ENCODE measurements at places on chromosomes 11 and 22.
A peak's percentile ranks its signal among the peaks of the same experiment; 100 is the strongest.

DNA sequence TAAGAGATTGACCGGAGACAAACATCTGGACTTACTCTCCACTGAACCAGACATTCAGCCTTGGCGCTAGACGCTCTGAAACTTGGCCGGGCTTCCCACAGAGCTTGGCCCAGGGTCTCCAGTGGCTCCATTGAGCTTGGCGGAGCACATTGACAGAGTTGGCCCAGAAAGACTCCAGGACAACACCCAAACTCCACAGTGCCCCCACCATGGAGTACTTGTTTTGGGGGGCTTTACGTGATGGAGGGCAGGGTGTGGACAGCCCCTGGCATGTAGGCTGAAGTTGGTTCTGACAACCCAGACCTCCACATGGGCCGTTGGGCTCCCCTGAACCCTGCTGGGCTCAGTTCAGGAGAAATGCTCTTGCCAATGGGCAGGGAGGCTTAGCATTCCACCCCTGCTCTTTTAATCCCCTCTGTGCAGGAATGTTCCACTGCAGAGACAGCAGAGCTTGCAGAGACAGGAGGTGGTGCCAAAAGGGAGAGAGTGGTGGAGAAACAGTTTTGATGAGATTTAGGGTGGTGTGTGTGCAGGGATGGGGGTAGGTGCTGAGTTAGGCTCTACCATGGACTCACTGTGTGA lies 102.4 kb upstream of the TIMP3 start:
- no peak for DNase-seq

DNA sequence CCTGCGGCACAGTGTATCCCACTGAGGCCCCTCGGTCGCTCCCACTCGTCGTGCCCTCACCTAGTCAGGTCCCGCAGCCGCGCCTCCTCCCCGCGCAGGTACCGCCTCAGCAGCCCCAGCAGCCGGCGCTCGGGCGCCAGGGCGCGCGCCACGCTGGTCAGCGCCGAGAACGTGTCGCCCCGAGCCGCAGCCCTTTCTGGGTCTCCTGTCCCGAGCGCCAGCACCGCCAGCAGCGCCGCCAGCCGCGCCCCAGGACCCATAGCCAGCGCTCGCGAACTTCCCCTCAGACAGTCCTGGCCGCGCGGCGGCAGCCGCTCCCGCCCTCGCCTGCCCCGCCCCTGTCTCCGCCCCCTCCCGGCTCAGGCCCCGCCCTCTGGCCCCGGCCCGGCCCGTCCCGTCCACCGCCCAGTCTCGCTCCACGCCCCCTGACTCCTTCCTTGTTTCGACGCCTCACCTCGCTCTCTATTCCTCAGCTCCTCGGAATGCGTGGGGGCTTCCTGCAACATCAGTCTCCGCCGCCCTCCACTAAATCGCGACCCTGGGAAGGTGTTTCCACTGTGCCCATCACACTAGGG lies at the start of gene P4HA3:
Gene P4HA3, minus strand, starts transcription at position 289 of the 575 bp plus-strand sequence. Its CDS starts 29 bp downstream, at position 260.
- DNase-seq, result peak; percentile 6

DNA sequence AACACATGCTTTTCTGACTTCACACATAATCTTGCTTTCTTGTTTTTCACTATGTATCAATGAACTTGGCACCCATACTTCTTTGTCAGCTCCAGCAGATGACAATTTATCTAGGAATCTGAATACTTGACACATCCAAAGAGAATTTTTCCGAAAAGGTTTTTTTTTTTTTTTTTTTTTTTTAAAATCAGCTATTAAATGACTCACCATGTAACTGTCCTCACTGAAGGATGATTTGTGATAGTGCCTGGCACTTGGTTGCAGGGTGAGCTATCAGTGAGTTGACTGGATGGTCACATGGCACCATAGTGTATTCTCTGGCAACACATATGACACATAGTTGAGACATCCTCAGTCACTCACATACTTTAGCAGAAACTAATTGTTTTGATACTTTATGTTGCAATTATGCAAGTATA lies 133.4 kb upstream of the E2F8 start:
- no peak for DNase-seq

DNA sequence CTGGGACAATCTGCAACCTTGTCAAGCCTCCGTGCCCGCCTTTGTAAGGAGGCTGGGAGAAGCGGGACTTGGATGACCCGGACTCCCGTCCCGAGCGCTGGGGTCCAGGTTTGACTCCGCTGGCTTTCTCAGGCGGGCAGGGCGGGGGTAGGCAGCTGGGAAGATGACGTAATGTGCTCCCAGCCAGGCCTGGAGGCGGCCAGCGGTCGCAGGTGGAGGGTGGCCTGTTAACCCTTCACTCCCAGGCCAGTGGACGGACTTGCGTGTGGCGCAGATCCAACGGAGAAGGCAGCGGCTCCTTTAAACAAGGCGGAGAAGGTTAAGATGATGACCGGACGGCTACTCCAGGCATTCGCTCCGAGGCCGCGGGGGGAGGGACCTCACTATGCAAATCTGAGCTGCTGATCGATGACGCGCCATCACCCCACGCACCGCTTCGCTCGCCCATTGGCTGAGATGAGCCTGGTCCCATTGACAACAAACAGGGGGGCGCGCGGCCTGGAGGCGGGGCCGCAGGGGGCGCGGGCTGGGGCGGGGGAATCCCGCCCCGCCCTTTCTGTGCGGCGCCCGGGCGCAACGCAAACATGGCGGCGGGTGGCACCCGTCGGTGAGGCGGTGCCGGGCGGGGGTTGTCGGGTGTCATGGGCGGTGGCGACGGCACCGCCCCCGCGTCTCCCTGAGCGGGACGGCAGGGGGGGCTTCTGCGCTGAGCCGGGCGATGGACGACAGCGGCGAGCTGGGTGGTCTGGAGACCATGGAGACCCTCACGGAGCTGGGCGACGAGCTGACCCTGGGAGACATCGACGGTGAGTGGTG lies at the start of gene SREBF2:
Gene SREBF2, plus strand, starts transcription at position 553 of the 816 bp plus-strand sequence. Its CDS starts 166 bp downstream, at position 719.
- DNase-seq, result peak; percentile 100

GRCh38 chr22:28034760-28035401 lies 115.8 kb upstream of the PITPNB start:
- DNase-seq, result no peak

DNA sequence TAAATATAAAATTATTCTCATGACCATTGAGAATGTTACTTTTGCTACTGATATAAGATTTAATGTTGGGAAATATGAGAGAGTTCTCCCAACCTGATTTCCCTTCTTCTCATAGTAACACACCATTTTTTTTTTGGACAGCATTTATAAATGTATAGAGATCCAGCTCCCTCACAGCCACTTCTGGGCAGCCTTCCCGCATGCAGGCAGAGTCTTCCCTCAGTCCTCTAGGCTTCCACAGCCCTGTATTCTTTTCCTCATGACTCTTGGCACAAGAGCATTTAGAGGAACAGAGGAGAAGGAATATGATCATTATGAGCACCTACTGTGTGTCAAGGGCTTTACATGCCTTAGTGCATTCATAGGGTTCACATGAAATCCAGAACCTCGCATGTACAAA lies 9.0 kb downstream of the DTX4 start:
- no peak for DNase-seq

GRCh38 chr22:24200619-24201212 lies 19.4 kb downstream of the SUSD2 start:
- no peak for DNase-seq

DNA sequence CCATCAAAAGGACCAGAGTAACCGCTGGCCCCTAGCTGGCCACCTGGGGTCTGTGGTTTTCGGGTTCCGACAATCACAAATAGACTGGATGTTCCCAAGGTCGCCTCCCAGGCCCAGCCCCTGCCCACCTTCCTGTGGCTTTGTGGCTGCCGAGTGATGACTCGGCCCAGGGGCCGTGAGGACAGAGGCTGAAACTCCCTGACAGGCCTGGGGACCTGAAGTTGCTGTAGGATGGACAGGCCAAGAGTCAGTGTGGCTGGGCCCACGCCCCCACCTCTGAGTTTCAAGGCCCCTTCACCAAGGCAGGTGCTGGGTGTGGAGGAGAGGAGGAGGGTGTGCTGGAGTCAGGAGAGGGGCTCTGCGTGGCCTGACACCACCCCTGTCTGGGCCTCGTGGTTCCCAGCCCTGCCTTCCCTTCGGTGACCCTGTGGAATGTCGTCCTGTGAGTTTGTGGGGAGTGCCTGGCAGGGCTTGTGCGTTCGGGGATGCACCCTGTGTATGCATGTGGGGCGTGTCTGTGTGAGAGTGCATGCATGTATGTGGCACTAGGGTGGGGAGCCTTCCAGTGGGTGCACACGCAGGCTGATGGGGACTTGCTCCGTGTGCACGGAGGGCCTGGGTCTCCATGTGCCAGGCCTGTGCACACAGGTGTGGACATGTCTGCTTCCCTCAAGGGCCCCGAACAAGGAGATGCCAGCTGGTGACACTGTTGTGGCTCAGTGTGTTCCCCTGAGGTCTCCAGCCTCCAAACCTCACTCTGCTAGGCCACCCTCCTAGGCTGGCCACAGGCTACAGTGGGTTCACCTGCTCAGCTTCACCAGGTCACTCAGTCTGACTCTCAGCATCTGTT lies 8.4 kb upstream of the MGAT3 start:
- DNase-seq, result no peak

DNA sequence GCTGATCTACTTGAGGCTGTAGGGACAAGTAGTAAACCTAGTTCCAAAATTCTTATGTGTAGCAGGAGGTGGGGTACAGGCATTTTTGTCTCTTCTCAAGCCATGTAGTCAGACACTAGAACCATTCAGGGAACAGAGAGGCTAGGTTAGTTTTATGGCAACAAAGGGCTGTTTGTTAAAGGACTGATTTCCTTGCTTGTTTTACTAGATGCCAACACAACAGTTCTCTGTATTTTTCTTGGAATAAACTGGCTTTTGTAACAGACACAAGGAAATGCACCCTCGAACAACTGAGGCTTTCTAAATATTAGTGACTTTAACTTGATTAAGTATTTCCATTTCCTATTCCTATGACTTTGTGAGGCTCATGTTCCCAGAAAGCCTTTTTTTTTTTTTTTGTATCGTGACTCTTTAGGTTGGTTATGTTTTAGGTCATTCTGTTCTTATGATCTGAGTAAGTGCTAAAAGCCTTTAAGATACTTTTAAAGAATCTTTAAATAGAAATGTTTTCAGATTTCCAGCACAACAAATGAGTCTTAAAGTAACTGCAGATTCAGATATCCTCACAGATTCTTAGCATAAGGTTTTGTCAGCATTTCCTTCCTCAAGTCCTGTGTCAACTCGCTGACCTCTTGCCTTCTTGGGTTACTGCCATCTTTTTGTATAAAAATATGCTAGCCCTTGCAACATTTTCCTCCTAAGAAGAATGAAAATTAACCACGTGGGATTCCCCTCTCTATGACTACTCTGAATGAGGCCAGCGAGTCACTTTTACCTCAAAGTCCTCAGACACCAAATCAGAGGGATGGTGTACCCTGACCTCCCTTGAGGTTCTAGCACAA lies 92.5 kb downstream of the CCDC83 start:
- DNase-seq, result no peak

DNA sequence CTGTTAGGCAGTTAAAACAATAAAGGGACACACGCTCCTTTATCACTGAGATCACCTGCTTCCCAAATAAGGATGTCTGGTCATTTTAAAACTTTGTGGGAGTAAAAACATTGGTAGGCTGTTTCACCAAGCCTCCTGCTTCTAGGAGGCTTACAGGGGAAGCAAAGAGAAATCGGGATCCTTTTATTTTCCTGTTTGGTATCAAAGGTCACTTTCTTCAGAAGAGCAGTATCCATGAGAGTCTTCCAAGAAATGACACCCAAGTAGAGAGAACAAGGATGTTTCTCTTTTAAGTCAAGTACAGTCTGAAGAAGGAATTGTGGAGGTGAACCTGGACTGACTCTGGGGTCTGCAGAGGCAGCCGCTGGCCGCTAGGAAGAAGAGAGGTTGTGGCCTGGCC lies 36.9 kb upstream of the BID start:
- no peak for DNase-seq

GRCh38 chr11:133840479-133840941 lies 4.8 kb downstream of the SPATA19 start:
- DNase-seq, result no peak

DNA sequence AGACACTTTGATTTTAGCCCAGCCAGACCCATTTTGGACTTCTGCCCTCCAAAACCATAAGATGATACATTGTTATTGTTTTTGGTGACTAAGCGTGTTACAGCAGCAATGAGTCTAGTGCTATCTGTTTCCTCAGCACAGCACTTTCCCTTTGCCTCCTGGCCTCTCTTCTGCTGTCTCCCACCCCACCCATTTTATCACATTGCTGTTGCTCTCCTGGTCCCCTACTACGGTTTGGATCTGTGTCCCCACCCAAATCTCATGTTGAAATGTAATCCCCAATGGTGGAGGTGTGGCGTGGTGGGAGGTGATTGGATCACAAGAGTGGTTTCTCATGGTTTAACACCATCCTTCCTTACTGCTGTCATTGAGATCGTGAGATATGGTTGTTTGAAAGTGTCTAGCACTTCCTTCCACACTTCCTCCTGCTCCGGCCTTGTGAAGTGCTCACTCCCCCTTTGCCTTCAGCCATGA lies 59.8 kb upstream of the CD82 start:
- DNase-seq, result no peak

DNA sequence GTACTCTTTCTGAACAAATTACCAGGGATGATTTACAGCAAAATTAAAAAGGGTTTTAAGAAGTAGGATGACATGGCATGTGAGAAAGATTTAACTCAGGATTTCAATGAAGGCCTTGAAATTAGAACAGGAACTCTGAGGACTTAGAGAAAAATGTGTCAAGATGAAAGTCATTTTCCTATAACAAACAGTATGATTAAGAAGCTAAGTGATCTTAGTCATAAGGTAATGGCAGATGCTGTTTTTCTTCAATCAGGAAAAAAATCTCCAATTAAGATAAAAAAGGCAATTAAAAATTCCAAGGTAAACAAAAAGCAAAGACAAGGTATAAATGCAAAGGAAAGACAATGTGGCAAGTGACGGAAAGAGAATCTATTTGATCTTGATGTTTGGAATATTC lies 73.5 kb downstream of the GAB2 start:
- no peak for DNase-seq

DNA sequence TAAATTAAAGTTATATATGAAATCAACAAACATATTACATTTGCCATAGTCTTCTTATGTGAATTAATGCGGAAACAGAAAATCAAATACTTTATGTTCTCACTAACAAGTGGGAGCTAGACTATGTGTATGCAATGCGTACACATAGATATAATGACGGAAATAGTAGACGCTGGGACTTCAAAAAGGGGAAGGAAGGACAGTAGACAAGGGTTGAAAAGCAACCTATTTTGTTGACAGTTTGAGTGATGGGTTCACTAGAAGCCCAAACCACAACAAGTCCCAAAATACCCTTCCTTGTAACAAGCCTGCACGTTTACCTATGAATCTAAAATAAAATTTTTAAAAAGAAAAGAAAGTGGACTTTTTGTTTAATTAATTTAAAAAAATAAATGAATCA lies 430.8 kb upstream of the CNTN5 start:
- DNase-seq, result no peak

DNA sequence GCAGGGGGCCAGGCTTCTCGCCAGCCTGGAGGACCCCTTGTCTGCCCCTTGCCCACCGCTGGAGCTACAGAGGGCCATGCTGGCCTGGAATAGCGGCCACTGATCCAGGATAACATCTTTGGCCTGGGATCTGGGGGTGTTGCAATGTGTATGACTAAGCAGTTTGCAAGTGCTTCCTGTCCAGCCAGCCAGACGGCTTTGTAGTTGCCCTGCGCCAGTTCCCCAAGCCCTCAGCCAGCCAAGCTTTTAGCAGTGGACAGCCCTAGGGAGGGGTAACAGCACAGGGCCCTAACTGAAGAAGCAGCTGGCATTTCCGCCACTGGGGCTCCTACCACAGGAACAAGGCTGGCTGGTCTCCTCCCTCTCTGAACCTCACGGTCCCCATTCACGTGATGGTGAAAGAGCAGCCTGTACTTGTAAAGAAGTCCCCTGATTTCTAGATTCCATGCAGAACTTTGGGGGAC lies 32.1 kb downstream of the UQCR10 start:
- DNase-seq, result no peak

- no peak for DNase-seq
These were observed 12.2 kb downstream of the LGR4 start for GRCh38 chr11:27460158-27460978.

GRCh38 chr22:18032455-18033101 lies 8.2 kb upstream of the MICAL3 start:
- DNase-seq, result no peak

All from activated T-helper 9 cell treated with anti-CD3 and anti-CD28 coated beads, Interleukin-2, amount 50 U/mL, for 16 hours (primary cell).